Psoas muscle (tissue), 8 donors: ENCODE measurements at places on chromosomes 4 and X. TPM values are rescaled to one million over a fixed set of nuclear protein-coding genes. Genes with fewer than 3 reads are reported as not detected.

DNA sequence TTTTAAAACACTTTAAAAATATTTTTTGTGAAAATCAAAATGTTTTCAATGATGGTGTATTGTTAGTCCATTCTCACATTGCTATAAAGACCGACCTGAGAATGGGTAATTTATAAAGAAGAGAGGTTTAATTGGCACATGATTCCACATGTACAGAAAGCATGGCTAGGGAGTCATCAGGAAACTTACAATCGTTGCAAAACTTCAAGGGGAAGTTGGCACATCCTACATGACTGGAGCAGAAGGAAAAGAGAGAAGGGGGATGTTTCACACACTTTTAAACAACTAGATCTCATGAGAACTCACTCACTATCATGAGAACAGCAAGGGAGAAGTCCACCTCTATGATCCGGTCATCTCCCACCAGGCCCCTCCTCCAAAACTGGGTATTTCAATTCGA is 110.7 kb downstream of the TMEM47 start:
- no peak for DNase-seq

DNA sequence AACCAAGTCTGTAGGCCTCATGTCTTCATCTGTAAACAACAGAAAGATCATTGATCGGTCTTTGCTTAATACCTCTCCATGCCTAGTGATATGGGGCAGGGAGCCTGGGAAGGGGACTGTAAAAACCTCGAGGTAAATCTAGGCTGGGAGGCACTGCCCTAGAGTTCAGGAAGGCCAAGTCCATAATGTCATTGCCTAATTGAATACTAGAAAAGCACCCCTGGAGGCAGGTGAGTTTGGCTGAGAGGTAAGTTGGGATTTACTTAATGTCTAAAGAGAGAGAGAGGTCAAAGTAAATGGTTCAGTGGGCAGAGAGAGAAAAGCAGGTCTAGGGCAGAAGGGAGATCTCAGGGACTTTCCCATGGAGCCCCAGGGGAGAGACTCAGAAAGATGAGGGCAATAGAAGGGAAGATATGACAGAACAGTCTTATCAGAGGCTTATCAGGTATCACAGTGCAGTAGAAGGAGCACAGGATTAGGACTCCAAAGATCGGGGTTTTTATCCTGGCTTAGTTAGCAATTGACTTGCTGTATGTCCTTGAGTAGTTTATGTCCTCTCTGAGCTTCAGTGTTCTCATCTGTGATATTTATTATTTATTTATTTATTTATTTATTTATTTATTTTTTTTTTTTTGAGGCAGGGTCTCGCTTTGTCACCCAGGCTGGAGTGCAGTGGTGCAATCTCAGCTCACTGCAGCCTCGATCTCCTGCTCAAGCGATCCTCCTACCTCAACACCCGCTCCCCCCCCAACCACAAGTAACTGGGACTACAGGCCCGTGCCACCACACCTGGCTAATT is 85.2 kb downstream of the SLC16A2 start:
- DNase-seq, result no peak

GRCh38 chr4:76002176-76002575 is 5.1 kb downstream of the CXCL9 start:
- no peak for DNase-seq

DNA sequence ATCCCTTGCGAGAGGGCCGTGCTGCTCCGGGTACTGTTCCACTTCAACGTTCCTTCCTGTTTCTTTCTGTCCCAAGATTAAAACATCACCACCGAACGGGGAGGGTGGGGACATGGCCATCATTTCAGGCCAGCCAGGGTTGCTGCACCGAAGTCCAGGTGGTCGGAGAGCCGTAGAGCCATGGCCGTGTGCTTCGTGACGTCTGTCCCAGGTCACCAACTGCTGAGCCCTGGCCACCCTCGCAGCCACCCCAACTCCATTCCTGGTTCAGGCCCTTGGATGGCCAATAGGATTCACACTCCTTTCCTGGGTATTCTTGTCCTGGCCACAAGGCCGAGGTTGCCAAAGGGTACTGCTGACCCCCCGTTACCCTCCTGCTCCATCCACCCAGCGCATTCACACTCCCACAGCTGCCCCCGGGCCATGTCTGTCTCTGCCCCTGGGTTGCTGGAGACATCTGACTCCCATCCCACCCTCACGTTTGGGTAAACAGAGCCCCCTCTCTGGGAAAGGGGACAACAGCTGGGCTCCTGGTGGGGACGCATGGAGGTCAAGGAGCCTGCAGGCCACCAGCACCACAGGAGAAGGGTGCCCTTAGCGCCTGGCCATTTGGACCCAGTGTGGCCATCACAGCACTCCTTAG is 103.2 kb downstream of the HMX1 start:
- no peak for DNase-seq

DNA sequence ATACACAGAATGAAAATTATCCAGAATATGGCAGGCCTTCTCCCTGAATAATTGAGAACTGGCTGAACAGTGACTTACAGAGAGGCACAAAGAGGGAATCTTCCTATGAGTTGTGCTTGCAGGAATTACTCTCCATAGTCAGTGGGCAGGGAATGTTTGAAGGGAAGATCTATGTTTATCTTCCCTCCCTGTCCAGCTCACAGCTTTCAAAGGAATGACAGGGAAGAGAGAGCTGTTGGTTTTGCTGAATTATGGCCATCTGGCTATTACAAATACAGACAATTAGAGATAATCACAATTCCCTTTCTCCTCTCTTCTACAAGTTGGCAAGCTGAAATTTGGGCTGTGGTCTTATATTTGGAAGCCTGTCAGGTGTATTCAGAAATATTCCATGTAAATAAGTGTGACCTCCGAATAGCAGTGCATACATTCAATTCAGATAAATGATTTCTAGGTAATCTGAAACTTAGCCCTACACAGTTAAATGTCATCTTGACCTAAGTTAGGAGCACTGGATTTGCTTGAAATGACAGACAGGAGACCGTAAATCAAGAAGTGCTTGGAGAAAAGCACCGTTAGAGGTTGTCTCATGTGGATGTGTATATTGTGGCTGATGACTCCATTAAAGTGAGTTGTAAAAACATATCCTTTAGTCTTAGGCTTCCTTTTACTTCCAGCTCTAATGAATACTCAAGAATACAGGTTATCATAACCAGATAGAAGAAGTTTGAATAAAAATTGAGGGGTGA is 136.8 kb downstream of the C4orf33 start:
- no peak for DNase-seq

- DNase-seq, result no peak
Measured at GRCh38 chr4:113673450-113673849, 88.1 kb downstream of the CAMK2D start.

DNA sequence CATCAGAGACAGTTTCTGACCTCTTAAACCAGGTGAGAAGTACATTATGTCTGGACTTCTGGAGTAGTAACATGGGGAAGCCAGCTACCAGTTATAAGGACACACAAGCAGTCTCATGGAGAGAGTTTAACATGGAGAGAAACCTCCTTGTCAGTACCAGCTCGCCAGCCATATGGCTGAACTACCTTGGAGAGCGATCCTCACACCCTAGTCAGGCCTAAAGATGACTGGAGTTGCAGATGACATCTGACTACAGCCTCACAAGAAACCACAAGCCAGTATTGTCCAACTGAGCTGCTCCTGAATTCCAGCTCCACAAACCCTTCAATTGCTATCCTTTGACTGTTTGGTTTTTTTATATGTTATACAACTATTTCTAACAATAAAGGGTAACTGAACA is 49.8 kb downstream of the PDHA2 start:
- DNase-seq, result no peak

DNA sequence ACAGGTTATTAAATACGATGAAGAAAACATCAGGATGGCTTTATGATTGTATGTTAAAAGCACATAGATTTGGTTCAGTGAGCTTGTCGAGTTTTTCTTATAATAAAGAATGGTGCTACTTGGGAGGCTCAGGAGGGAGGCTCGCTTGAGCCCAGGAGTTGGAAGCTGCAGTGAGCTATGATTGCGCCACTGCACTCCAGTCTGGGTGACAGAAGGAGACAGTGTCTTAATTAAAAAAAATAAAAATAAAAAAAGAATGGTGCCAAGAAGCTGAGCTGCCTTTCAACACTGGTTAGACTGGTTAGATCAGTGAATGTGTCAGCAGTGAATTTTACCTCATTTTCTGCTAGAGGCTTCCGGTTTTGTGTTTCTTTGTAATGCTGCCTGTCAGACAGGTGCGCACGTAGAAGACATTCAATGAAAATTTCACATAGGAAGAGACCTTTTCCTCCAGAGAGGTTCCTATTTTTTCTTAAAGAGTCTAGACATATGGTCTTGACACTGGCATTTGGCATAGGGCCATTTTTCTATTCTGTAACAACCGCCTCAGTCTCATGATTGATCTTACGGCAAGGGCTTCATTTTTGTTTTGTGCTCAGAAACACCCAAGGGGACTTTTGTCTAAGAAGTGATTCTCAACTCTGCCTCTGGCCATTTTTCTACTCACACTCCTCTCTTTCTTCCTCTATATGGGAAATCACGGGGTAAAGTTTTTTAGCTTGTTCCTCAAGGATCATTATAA is 15.0 kb upstream of the ARSF start:
- no peak for DNase-seq

- DNase-seq, result peak; percentile 57
Measured at GRCh38 chr4:186840222-186840701, 116.6 kb upstream of the FAT1 start.

DNA sequence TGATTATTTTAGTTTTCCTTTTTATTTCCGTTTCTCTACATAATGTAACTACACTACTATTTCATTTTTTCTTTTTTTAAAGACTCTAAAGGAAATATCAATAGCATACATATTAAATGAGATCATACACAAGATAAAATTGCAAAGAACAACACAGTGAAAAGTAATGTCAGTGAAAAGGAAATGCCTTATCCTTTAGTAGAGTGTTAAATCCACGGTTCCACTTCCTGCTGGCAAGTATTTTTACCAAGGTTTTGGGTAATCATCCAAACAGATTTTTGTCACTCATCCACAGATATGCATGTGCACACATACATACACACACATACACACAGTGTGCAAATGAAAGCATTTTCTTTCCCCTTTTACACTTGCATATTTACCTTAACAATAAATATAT is 548.9 kb downstream of the PPP4R3C start:
- DNase-seq, result no peak

GRCh38 chrX:119238557-119238956 is 2.5 kb downstream of the PGRMC1 start:
- DNase-seq, result no peak

DNA sequence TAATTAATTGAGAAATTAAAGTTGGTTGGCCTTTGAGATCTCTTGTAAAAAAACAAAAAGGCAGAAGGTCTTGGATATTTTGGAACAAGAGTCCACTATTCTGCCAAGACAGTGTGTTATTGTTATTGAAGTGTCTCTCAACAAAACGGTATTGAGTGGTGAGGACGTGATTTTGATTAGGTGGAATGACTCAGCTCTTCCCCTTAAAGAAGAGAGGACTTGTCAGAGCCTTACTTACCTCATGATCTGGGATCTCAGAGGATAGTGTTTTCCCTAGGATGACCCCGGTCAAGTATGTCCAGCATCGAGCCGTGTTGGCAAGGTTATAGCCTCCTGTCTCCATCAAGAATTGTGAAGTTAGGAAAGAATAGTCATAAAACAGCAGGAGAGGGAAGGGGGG is 110.9 kb downstream of the HDAC8 start:
- DNase-seq, result no peak

GRCh38 chrX:68511255-68511654 is 12.4 kb downstream of the YIPF6 start:
- no peak for DNase-seq

DNA sequence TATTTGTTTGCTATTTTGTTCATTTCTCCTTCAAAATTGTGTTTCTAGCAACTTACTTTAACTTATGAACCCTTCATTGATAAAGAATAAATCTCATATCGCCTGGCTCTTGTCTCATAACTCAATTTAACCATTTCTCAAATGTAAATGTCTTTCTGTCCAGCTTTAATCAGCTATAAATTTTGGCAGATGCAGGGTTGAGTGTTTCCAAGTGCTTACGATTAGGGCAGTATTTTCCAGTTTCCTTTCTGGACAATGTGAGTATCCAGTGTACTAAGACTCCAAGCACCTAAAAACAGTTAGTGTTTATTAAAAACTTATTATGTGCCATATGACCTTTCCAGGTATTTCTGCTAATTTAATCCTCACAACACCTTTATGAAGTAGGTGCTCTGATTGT is 218.6 kb upstream of the GK2 start:
- no peak for DNase-seq

DNA sequence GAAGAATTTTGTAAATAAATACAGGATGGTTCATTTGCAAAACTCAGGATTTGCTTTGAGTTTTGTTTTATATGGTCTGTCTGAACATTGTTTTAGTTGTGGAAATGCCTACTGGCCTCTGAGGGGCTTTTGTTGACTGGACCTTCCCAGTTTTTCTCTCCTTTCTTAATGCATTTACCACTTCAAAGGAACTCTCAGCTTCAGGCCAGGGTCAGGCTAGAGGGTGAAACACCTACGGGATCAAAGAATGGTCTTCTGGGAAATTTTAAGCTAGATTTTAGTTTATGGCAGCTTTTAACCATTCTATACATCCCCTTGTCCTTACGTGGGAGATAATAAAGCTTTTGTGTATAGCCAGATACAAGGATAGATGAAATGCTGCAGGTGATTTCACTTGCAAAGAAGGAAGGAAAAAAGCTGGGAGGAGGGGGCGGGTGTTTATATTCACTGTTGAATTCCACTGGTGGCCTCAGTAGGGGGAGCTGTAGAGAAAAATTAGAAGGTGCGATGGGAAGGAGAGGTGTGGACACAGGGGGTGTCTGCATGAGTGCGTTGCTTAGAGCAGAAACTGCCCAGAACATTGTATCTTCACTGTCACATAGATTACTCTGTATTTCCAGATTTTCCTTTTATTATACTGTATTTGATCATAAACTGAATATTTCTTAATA is 151.8 kb downstream of the TSPAN5 start:
- DNase-seq, result no peak

DNA sequence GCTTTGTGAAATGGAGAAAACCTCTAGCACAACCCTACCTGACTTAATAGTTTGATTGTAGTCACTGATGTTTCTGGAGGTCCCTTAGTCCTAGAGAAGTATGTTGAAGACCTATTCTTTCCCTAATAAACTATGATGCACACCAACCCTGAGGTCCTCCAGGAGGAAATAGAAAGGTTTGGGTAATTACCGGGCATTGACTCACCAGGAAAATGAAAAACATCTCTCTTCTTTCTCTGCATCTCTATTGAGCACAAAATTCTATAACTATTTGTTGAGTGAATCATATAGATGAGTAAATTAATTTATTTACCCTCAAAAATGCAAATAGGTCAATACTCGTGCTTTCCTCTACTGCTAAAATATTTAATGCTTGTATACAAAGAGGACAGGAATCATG is 582.4 kb upstream of the FAM241A start:
- DNase-seq, result no peak

DNA sequence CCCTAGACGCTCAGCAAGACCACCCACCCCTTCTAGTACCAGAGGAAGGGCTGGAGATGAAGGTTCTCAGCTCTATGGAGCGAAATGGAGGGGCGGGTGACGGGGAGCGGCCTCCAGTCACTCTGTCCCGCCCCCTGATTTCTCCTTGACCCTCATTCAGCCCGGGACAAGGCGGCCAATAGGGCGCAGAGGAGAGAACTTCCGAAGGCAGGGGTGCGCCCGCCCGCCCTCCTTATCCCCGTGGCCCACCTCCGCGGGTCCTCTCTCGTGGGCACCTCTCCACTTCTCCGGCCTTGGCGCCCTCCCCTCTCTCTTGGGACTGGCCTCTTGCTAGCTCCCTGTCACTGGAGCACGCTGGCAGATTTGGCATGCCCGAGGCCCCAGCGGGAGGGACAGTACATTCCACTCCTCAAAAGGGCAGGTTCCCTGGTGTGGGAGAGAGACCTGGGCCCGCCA is 1.1 kb upstream of the SEPTIN6 start:
- DNase-seq, result no peak

Gene SPIN2B
- 4.3 TPM for total RNA-seq

Gene SCD5
- 0.62 TPM for total RNA-seq

Gene ADGRL3
- 0.44 TPM for total RNA-seq

Gene TLL1
- total RNA-seq, result 0.79 TPM

Gene RNF150
- 4.0 TPM for total RNA-seq

Gene MXRA5
- 0.23 TPM for total RNA-seq
